NCI-H146 (cell line): ENCODE measurements at places on chromosomes 5 and 9.

DNA sequence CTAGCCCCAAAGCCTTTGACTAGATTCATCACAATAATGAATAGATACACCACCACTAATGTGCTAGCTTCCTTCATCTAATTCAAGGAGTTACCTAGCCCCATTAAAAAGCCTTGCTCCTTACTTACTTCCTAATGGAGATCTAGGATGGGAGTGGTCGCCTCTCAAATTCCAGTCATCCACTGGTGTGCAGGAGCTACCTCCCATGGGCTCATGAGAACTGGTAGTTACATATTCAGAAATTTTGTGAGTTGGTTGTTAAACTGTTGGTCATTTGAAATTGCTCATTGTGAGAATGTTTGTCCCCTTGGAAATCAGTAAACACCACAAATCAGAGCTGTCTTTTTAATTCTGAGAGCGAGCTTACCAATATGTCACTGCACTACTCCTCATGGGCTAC is 91.7 kb upstream of the GDNF start:
- DNase-seq = no peak

- no peak for DNase-seq
These were observed 3.1 kb upstream of the IL6ST start for GRCh38 chr5:55997742-55998351.

- no peak for DNase-seq
These were observed 7.5 kb upstream of the CYFIP2 start for GRCh38 chr5:157258450-157258849.

- DNase-seq = peak; percentile 46
These were observed 11.3 kb downstream of the MYOZ3 start for GRCh38 chr5:150672237-150672883.

DNA sequence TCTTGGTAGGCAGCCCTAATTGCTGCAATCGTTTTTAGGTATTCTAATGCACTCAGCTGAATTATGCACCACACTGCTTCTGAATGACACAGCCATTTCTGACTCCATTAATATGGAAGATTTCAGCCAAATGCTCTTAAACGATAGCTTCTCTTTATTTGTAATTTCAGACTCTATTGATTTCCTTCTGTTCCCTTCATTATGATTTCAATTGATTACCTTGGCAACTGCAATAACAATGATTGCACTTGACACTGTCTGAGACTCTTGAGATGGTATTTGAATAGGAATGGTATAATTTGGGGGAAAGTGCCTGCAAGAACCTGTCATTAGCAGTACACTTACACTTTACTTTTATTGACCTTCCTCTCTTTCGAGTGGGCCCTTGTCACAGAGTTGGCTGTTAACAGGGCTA is 296.1 kb upstream of the DMAC1 start:
- DNase-seq = peak; percentile 91

- no peak for DNase-seq
These were observed 11.6 kb downstream of the C9orf57 start for GRCh38 chr9:72048850-72049249.

- DNase-seq = no peak
These were observed 110.8 kb downstream of the PCSK1 start for GRCh38 chr5:96322217-96322616.

- DNase-seq = no peak
These were observed 45.7 kb upstream of the ORM1 start for GRCh38 chr9:114276908-114277821.

DNA sequence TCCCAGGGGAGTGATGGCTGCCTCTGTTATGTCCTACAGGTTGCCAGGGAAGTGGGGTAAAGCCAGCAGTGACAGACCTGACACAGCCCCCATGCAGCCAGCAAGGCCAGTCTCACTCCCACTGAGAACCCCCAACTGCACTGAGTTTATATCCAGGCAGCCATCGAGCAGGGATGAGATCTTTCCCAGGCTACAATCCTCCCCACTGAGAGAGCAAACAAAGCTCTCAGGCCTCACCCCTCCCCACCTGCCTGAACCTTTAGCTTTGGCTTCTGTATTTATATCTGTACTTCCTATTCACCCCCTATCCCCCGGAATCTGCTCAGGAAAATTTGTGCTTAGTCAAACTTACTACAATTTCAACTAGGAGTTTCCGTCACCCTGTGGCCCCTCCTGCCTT is 284.1 kb downstream of the FAM170A start:
- no peak for DNase-seq

DNA sequence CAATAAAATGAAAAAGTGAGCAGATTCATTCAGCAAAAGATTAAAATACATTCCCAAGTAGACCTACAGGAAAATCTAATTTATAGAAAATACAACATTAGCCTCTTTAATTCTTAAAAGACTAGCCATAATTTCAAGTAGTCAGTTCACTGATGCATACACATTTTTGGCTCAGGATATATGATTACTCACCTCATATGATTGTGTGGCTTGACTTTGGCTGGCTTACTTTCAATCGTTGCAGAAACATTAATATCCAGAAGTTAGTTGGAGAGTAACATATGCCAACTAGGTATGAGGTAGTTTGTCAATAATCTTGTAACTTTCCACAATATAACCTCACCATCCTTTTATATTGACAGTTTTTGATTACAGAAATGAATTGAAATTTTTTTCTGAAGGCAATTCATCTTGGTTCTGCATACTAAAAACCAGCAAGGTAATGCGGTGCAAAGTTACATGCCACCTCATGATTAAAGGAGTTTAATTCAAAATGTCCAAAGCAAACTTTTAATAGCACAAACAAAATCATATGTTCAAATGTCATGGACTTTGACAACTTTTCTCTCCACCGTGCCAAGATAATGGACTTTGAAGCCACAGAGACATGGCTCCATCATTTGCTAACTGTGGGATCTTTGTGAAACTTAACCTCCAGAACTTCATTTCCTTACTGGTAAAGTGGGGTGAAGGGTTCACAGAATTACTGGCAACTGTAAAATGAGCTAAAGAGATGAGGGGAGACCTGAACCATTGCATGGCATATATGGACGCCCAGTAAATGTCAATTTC is 76.6 kb upstream of the PAM start:
- no peak for DNase-seq

DNA sequence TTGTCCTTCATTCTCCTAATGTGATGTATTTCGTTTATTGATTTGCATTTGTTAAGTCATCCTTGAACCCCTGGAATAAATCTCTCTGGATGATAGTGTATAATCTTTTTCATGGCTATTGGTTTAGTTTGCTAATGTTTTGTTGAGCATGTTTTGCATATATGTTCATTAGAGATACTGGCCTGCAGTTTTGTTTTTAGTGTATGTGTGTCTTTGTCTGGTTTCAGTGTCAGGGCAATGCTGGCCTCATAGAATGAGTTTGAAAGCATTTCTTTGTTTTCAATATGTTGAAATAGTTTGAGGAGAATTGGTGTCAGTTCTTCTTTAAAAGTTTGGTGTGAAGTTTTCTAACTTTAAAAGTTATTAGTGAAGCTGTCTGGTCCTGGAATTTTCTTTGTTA is 149.6 kb upstream of the ATP10B start:
- DNase-seq = no peak

GRCh38 chr9:126860077-126860756 is at the start of gene ZBTB34:
TSS of gene ZBTB34 (plus strand) at chr9:126860639. CDS start at chr9:126879400, 18,761 bp downstream.
- peak; percentile 61 for DNase-seq

GRCh38 chr9:113562653-113563381 is 99.3 kb downstream of the RGS3 start:
- DNase-seq = no peak

GRCh38 chr5:57577432-57578175 is 95.0 kb upstream of the ACTBL2 start:
- no peak for DNase-seq

GRCh38 chr5:179452356-179453230 is 97.8 kb upstream of the RUFY1 start:
- DNase-seq = no peak

DNA sequence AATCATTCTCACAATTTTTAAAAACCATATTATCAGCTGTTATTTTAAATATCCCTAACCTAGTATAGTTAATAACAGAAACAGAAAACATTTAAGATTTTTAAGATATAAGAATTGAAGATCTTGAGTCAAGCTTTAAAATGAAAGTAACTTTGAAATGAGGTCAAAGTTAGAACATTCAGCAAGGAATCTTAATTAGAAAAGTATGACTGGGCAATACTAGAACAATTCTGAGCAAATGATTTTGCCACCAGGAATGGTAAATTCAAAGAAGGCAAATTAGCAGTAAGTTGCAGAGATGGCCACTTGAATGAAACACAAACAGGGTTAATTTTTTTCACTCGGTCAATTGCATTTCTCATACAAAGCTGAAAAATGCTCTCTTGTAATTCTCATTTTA is 117.9 kb downstream of the NXNL2 start:
- DNase-seq = no peak

- no peak for DNase-seq
These were observed 690.2 kb downstream of the NR2F1-AS1 start for GRCh38 chr5:92890841-92891244.

GRCh38 chr5:6904860-6905259 is 191.6 kb downstream of the TENT4A start:
- DNase-seq = no peak

- DNase-seq = no peak
These were observed 46.6 kb downstream of the MVB12B start for GRCh38 chr9:126373241-126373640.

DNA sequence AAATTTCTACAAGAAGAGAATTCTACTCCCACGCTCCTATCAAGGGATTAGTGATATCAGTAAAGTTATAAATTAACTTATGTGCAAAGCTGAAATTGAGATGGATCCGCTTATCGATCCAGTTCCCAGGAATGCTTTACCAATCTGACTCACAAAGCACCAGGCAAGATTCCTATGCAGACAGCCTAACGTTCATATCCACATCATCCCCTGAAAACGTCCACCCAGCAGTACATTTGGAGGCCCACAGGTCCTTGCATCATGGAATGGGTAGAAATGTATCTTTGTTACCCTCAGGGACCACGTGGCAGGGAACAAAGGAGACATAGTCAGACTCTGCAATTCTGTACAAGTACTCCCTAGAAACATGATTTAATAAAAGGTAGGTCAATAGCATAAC is 147.4 kb downstream of the ESM1 start:
- no peak for DNase-seq

DNA sequence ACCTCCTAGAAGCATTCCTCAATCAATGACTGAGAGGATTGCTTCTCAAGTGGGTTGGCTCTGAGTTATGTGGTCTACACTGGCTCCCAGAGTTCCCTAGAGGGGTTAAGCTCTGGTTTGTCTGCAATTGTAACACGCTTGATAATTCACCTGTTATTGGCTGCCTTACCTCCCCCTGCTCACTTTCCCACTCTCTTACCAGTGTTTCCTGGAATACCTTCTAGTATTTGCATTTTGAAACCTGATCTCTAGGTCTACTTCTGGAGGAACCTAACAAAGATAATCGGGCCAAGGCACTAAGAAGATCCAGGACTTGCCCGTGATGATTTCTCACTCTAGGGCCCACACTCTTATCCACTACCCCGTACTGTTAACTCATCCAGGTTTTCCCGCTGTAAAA is 110.1 kb upstream of the MAP3K1 start:
- peak; percentile 30 for DNase-seq

DNA sequence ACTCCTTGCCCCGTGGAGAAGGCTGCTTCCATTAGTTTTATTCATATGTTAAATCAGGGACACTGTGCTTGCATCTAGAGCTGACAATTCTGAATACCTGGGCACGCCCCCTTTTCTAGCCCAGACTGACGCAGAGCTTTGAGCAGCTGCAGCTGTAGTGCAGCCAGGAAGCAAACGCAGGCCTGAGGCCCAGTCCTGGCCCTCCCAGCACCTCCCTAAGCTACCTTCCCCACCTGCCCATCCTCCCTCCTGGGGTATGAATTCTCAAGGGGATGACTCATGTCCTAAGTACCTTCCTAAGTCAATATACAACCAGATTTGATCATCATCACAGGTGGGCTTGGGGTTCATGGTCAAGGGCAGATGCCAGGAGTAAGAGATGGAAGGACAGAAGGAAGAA is 3.5 kb downstream of the PHF19 start:
- DNase-seq = no peak

GRCh38 chr5:105587963-105588662 is 2025.5 kb upstream of the NUDT12 start:
- no peak for DNase-seq

GRCh38 chr5:149423794-149424268 is 44.7 kb upstream of the IL17B start:
- DNase-seq = no peak

GRCh38 chr9:36486933-36487481 is 85.7 kb upstream of the MELK start:
- peak; percentile 51 for DNase-seq

DNA sequence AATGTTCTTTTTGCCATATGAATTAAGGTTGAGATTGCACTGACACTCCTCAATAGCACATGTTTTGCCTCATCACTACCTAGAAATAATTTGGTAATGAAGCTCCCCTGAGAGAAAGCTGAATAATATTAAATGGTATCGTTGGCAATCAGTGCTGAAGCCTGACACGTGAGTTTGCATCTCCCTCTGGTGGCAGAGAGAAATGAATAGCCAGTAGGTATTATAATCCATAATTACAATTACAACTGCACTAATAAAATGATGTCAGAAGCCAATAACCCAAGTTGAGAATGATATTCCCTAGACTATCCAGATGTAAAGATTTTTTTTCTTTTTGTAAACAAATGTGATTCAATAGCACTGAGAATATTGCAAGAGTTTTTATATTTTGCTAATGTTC is 700.3 kb downstream of the PTPRD start:
- peak; percentile 71 for DNase-seq

GRCh38 chr9:98364086-98364485 is 108.6 kb upstream of the TBC1D2 start:
- no peak for DNase-seq

DNA sequence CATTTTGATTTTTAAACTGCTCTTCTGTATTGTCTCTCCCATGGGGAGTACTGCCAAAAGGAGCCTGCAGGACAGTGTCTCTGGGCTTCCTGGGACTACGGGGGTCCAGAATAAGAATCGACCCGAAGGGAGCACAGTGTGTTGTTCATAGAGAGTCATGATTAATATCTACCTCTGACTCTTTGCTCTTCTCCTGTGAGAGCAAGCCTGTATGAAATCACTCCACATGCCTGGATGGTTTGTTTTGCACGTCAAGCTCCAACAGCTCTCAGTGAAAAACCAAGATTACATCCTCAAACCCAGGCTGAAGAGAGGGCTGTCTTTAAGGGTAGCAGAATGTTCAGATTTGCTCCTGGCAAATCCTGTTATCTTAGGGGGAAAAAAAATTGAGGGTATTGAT is 1860.0 kb upstream of the WWC1 start:
- no peak for DNase-seq

GRCh38 chr5:17302604-17303003 is 85.2 kb downstream of the BASP1 start:
- no peak for DNase-seq

GRCh38 chr9:131240047-131240921 is 36.0 kb downstream of the FAM78A start:
- DNase-seq = no peak
